ENCODE measurements at places on chromosomes 4 and X.

DNA sequence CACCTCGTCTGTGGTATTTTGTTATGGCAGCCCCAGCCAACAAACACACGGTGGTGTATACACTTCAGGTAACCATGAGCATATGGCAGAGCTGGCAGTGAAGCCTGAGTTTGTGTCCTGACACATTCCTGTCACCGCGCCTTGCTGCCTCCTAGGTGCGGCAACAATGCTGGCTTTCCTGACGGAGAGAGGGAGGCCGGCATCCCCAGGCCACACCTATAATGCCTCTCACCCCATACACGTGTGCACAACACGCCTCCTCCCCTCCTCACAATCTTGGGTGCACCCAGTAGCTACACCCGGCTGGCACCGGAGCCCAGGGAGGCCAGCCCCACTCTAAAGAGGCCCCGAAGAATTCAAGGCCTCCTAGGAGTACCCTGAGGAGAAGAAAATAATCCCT lies 158.5 kb downstream of the NSUN7 start:
- DNase-seq = no peak

DNA sequence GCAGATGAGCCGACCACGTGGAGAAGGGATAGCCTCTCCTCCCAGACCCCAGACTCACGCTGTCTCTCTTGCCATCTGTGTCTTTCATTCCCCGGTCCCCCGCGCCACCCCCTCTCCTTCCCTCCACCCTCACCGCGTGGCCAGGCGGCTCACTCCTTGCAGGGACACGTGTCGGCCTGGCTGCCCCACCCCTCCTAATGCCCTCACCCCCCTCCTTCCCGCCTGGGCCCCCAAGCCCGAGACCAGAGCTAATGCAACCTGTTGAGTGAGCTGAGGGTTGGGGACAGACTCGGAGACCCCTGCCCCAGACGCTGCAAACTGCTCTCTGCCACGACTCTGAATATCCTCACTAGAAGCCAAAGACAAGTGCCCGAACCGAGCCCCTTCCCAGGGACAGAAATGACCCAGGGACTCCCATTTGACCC lies 1.8 kb downstream of the SLC38A5 start:
- no peak for DNase-seq

- DNase-seq = no peak
These were observed 59.4 kb upstream of the H2AZ1 start for GRCh38 chr4:100009490-100009889.

DNA sequence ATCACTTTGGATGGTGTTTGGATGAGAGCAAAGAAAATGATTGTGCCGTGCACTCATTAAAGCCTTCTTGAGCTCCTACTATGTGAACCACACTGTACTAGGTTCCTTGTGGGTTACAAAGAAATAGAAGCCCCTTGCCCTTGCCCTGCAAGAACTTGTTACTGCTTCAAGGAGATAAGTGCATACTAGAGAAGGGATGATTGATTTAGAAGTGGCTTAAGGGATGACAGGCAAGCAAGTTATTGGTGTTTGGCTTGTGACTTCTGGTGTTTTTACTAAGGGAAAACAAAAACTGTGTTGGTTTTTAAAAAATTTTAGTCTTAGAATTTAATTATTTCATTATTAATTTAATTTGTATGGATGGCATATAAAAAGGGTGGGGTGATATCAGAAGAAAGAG lies 67.4 kb downstream of the IL21 start:
- DNase-seq = no peak

- peak; percentile 24 for DNase-seq
These were observed 719 bp downstream of the USO1 start for GRCh38 chr4:75724867-75725724.

GRCh38 chr4:2051086-2051485 lies 8.0 kb upstream of the NAT8L start:
- DNase-seq = no peak

- no peak for DNase-seq
These were observed 13.8 kb upstream of the GPC3 start for GRCh38 chrX:133999031-133999705.

DNA sequence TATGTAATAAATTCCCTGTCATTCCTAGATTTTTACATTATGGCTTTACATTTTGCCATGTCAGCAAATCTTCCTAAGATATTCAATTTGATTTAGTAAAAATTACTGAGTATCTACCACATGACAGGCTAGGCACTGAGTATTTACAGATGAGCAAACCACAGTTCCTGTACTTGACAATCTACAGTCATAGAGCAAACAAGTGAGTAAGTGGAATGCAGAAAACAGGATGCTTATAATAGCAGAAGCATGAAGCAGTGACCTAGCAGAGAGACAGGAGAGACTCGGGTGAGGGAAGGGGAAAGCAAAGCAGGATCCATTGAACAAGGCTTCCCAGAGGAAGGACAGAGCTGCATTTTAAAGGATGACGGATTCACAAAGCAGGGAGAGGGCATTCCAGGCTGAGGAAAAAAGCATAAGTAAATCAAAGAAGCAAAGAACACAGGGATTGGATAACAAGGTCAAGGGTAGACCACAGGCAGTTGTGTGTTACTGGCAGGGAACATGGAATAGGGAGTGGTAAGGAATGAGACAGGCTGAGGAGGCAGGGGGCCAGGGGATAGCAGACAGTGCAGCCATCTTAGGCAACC lies 124.7 kb upstream of the C1QTNF7 start:
- no peak for DNase-seq

GRCh38 chr4:118974758-118975157 lies 86.1 kb downstream of the SYNPO2 start:
- no peak for DNase-seq

- no peak for DNase-seq
These were observed 1394.2 kb upstream of the DIAPH2 start for GRCh38 chrX:95290455-95290854.

- DNase-seq = no peak
These were observed 540.8 kb downstream of the ADGRL3 start for GRCh38 chr4:61740886-61741285.

GRCh38 chr4:140037353-140038030 lies 116.5 kb downstream of the MAML3 start:
- DNase-seq = no peak

DNA sequence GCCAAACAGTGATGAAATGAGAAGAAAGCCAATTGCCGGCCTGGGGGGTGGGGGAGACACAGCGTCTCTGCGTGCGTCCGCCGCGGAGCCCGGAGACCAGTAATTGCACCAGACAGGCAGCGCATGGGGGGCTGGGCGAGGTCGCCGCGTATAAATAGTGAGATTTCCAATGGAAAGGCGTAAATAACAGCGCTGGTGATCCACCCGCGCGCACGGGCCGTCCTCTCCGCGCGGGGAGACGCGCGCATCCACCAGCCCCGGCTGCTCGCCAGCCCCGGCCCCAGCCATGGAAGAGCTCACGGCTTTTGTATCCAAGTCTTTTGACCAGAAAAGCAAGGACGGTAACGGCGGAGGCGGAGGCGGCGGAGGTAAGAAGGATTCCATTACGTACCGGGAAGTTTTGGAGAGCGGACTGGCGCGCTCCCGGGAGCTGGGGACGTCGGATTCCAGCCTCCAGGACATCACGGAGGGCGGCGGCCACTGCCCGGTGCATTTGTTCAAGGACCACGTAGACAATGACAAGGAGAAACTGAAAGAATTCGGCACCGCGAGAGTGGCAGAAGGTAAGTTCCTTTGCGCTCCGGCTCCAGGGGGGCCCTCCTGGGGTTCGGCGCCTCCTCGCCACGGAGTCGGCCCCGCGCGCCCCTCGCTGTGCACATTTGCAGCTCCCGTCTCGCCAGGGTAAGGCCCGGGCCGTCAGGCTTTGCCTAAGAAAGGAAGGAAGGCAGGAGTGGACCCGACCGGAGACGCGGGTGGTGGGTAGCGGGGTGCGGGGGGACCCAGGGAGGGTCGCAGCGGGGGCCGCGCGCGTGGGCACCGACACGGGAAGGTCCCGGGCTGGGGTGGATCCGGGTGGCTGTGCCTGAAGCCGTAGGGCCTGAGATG lies at the start of gene SHOX:
TSS of gene SHOX (plus strand) at position 180 of the 885 bp plus-strand sequence. CDS start at position 287, 107 bp downstream.
- no peak for DNase-seq

DNA sequence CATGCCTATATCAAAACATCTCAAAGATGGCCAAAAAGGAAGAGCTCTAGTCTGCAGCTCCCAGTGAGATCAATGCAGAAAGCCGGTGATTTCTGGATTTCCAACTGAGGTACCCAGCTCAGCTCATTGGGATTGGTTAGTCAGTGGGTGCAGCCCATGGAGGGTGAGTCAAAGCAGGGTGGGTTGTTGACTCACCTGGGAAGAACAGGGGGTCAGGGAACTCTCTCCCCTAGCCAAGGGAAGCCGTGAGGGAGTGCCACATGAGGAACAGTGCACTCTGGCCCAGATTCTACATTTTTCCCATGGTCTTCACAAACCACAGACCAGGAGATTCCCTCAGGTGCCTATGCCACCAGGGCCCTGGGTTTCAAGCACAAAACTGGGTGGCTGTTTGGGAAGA lies 57.3 kb upstream of the FGF16 start:
- DNase-seq = no peak

GRCh38 chr4:95348418-95348817 lies 200.4 kb downstream of the UNC5C start:
- DNase-seq = no peak

DNA sequence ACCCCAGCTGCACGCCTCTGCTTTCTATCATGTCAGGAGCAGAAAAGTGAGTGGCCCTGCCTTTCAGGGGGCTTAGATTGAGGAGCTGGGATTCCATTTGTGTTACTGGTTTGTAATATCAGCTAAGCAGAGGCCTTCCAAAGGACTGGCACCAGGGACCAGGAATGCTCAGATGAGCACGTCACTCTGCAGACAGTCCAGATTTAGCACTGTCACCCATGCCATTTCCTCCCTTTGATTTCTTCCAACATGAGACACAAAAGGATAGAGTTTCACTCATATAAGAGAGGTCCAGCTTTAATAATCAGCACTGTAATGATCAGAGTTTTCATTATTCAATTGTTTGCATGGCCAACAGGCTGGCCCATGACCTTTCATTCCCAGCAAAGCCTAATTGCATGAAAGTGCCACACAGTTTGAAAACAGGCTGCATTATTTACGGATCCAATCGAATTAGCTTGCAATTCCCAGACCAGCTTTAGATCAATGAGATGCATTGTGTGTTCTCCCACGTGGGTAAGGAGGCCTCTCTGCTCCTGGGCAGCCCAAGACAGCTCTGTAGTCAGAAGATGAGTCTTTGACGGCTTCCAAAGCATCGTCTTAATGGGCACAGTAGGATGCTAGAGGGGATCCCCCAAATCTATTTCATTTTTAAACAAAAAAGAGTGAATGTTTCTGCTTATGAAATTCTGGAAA lies 9.8 kb upstream of the SLC2A9 start:
- DNase-seq = no peak

DNA sequence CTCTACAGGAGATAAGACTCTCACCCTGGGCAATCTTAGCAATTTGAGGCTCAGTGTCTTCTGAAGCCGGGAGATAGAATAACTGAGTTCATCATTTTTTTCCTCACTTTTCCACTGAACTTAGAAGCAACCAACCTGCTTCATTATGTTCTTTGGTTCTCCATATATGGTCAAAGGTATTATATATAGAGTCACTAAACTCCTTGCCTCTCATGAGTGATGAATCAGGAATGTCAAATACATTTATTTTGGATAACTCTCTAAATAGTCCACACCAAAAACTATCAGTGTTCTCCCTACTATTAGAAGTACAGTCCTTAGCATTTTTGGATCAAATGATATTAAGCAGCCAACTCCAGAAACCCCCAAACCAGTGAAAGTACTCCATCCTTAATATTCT lies 421.5 kb upstream of the EPHA5 start:
- no peak for DNase-seq

DNA sequence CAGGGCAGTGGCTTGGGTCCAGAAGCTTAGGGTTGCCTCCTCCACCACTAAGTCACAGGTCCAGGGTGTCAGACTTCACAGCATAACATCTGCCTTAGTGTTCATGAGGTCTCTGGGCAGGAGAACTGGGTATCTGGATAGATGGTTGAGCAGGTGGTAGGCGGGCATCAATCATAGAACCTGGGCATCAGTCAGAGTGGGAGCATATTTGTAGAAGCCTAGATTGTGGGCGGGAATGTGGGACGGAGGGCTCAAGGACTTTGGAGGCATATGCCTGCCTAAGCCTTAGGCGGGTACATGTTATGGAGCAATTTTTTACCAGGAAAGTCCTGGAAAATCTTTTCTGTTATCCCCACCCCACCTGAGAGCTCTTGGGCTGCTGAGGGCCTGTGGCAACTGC lies 28.5 kb downstream of the TAF7L start:
- DNase-seq = no peak

DNA sequence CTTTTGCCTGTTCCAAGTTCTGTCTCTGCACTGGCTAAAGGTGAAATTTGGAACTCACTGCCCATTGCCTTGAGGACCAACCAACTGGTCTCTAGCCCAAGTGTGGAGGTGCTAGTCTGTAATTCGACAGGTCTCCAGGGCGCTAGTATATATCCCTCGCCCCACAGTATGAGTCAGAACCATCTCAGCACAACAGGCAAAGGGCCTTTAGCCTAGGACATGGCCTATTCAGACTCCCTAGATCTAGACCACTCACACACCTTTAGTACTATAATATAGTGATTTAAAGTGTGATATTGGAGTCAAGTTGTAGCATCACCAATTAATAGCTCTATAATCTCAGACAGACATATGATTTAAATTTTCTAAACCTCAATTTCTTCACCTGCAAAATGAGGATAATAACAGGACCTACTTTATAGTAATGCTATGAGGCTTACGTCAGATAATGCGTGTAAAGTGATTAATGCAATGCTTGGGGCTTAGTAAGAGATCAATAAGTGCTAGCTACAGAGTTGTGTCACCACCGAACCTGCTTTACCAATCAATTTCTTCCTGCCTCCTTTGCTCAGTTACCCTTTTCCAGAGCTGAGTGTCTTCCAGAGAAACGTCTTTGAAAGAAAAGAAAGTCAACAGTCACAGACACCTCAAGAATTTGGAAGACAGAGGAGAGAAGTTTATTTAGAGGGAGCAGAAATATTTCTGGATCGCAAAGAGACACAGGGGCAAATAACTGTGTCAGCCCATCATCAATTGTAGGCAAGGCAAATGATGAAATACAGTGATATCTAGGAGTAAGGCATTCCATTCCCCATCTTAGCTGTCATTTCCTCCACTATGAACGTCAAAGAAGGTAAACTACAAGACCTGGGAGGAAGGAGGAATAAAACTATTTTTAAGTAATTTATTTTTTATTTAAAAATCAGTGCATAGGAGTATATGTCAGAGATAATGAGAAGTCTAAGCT lies 2.3 kb downstream of the NOX1 start:
- DNase-seq = no peak

DNA sequence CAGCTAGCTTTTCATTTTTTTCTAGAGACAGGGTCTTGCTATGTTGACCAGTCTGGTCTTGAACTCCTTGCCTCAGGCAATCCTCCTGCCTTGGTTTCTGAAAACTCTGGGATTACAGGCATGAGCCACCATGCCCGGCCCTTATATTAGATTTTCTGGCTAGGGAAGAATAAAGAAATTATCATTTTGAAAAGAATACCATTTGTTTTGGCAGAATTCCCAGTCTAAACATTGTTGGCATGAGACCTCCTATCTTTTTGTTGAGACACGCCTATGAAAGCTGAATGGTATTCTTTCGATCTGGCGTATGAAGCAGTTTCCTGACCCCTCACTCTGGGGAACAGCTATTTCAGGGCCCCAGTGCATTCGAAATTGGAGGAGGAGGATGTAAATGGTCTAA lies 107.0 kb downstream of the REPS2 start:
- no peak for DNase-seq

DNA sequence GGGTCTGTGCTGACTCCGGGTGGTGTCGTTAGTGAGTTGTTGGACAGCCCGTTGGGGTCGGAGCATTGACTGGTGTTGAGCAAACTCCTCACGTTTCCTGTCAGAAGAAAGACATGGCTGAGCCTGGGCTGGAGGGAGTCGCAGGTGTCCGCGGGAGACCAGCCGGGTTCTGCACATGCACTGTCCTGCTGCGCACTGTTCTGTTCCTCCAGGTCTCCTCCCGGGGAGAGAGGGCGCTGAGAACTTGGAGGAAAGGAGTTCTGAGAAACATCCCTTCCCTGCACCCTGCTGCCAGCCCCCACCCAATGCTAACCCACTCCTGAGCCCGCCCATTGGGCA lies 1.1 kb downstream of the ZNF141 start:
- DNase-seq = no peak
